ENCODE measurements at places on chromosomes 5 and 9.

- peak; percentile 35 for DNase-seq
Measured at GRCh38 chr5:178143246-178143645, 10.4 kb downstream of the NHP2 start.

DNA sequence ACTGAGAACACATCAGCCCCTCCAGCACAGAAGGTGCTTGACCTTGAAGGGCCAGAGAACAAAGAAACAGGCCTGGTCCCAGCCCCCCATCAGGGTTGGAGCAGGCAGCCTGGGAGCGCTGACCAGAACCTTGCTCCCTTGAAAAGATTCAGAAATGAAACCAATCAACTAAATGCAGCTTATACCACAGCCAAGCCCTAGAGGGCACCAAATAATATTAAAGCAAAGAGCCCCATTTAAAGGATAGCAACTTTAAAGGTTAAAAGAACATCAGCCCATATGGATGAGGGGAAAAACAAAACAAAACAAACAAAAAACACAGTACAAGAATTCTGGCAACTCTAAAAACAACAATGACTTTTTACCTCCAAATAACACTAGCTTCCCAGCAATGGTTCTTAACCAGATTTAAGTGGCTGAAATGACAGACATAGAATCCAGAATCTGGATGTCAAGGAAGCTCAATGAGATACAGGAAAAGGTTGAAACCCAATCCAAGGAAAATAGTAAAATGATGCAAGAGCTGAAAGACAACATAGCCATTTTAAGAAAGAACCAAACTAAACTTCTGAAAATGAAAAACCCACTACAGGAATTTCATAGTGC is 471.9 kb downstream of the MTRR start:
- DNase-seq: no peak

DNA sequence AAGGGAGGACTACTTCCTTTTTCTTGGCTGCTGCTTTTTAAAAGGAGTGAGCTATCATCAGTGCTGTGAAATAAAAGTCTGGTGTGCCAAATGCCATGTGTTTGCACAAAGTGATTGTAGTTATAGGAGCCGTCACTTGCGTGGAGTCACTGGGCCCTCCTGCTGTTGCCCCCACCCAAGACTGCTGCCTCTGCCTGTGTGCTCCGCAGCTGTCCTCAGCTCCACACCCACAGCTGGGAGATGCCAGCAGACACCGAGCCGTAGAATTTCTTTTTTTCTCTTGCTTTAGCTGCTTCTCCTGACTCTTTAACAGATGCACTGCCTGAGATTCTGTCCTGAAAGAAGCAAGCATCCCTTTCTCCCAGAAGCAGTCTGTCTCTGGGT is 9.8 kb upstream of the GLE1 start:
- no peak for DNase-seq

DNA sequence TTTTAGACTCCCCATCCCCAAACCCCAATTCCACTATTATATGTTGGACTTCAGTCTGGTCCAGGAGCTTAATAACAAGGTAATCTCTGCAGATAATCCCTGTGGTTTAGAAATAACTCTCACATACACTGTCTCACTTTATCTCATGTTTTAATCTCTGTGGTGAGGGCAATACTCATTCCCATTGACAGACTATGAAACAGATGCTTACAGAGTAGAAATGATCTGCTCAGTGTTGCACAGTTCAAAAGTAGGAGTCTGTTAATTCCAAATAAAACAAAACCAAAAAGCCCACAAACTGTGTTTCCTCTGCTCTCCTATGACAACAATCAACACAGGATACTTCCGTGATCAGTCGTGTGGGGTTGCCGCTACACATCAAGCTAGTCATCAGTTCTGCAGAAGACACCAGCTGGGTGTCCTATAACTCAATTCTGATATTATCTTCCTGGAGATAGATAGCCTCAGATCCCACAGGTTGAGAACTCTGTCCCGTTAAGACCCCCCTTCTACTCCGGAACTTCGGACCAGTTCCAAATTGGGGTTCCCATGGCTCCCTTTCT is 26.3 kb upstream of the FANCC start:
- no peak for DNase-seq

GRCh38 chr5:40601198-40601868 is 78.4 kb upstream of the PTGER4 start:
- DNase-seq: no peak

GRCh38 chr9:133711428-133712220 is 26.5 kb downstream of the SARDH start:
- no peak for DNase-seq

GRCh38 chr5:82019342-82020138 is 47.7 kb downstream of the ATG10 start:
- no peak for DNase-seq

DNA sequence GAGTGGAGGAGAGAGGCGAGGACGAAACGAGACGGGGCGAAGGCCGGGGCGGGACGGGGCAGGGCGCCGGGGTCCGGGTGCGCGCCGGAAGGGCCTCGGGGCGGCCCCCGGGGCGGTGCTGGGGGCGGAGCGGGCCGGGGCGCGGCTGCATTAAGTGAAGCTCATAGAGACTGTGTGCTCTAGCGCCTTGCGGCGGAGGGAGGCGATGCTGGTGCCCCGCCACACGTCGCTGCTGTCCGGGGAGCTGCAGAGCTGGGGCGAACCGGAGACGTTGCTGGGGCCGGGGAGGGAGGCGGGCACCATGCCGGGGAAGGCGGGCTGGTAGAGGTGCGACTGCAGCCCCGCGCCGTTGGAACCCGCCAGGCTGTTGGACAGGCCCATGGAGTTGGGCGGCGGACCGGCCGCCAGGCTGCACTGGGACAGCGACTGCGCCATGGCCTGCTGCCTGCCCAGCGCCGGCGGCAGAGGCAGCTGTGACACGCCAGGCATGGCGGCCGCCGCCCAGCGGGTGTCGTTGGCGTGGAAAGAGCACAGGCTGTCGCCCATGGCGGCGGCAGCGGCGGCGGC is 8.3 kb downstream of the OTP start:
- DNase-seq: peak; percentile 83

GRCh38 chr5:126413856-126414255 is 9.4 kb upstream of the GRAMD2B start:
- no peak for DNase-seq

DNA sequence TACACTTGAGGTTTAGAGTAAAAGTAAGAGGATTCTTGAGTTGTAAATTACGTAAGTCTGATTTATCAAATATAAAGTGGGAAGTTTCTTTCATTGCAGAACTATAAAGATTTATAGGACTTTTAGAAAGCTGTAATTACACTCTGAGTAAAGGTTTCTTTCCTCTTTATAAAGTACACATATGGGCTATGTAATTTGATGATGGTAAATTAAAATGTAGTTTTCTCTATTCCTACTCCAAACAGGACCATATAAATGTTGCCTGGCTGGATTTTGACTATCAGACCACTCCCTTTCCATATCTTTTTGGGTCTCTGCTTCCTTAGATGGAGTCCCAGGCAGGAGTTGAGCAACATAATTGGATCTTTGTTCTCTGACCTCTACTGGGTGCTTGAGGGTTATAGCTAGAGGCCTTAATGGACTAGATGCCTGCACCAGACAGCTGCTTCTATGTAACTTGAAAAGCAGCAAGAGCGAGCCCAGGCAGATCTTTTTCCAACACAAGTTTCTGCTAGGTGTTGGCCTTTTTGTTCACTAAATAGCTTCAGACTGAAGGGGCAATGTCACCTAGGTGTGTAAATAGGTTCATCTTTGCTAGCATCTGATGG is 11.4 kb upstream of the TEX48 start:
- peak; percentile 67 for DNase-seq

DNA sequence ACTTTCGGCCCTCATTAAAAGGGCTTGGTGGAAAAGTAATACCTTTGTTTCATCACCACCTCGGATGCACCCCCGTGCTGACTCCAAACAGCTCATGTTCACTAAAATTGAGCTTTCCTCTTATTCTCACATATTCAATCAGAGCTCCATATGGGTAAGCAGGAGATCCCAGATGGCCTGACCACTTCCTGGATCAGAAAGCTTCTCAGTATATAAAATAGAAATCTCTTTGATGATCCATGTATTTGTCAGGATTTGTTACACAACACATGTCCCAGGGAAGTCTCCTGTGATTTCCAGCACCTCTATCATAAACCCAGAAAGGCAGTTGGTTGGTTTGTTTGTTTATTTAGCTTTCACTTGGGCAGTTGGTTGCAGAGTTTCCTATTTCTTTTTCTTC is 402.0 kb downstream of the MLLT3 start:
- DNase-seq: no peak

- no peak for DNase-seq
Measured at GRCh38 chr5:137665678-137666460, 70.0 kb downstream of the KLHL3 start.

- no peak for DNase-seq
Measured at GRCh38 chr9:106704056-106704615, 158.8 kb upstream of the ZNF462 start.

GRCh38 chr5:130109152-130109551 is 204.9 kb downstream of the CHSY3 start:
- no peak for DNase-seq

DNA sequence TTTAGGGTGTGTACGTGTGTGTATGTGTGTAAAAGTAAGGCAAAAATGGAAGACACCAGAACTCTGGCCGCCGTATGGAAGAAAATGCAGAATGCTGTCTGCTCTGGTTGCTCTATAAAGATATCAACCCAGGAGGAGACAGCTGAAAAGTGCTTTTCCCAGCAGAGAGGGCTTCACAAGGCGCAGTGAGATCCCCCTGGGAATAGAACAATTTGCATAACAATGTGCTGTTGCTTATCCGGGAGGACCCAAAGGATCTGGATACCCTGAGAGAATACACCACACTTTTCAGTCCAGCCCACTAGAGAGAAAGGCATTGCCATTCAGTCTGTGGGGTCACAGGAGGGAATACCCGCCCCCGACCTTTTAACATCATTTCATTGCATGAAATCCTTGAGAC is 230.6 kb downstream of the EBF1 start:
- DNase-seq: no peak

DNA sequence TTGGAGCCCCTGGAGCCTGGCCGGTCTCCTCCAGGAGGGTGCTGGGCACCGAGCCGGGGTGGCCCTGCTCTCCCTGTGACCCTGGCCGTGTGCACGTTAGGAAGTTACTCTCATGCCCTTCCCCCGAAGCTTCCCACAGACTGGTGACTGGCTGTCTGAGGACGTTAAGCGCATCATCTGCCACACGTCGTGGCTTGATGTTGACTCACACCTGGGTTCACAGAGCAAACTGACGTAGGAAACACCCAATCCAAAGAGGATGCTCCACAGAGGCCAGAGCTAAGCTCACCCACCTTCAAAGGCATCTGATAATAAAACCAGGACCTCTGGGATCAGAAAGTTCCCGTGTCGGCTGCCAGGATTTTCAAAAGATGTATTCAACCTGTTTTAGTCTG is 152.9 kb upstream of the PHYKPL start:
- peak; percentile 77 for DNase-seq

GRCh38 chr5:68337235-68337634 is 121.7 kb downstream of the PIK3R1 start:
- no peak for DNase-seq

DNA sequence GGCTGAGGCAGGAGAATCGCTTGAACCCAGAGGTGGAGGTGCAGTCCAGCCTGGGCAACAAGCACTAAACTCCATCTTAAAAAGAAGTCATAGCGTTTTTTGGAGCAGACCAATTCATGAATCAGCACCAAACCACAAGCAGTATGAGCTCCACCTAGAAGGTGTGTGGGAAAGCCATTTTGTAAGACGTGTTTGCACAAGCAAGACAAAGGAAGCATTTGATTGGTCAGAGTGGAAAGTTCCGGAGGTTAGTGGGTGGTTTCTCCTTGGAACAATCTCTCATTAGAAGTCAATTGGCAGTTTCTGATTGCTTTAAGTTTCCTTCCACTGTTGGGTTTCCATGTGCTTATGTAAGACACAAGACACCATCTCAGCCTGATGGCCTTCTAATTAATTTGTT is 5.0 kb downstream of the SRD5A1 start:
- DNase-seq: no peak

DNA sequence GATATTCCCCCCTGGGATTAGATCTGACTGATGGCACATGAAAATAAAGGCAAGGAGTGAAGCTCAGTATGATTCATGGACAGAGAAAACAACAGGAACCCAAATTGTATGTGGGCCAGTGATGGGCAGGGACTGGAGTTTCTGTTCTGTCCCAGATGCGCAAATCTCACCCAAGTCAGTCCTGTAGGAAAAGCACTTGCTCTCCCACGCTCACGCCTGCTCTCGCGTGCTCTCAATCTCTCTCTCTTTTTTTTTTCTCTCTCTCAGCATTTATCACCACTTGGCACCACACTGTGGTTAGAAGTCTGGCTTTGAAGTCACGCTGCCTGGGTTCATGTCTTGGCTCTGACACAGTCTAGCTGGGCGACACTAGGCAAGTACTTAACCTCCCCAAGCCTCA is 106.5 kb upstream of the LRRTM2 start:
- peak; percentile 35 for DNase-seq

DNA sequence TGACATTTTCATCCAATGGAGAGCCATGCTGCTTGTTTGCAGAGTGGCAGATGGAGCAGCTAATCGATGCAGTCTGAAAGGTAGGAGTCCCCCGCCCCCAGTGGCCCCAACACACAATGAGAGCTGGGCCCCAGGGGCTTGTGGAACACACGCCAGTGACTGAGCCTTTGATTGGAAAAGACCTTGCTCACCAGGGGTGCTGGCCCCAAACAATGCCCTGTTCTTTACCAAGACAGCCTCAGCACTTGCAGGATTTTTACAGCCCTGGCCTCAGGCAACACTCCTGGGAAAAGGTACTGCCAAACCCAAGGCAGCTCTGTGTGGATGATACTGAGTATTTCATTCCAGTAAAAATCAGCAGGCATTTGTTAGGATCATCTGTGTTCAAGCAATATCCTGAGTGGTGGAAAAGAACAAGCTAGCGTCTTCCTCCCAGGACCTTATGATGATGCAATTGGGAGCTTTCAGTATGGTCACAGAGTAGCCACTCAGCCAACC is 276.8 kb upstream of the CLINT1 start:
- DNase-seq: peak; percentile 85

DNA sequence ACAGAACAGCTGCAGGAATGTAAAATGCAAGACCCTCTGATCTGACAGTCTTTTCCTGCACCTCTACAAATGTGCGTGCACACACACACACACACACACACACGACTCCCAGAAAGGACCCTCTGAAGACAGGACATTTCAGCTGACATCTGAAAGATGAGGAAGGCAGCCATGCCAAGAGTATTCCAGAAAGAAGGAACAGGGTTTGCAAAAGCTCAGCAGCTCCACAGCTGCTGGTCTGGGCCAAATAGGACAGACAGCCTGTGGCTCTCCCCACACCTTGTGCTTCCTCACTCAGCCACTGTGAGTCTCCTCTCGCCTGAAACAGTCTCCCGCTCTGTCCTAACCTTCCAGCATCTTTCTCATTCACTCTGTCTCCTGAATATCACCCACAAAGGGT is 189.0 kb downstream of the PALM2AKAP2 start:
- DNase-seq: peak; percentile 72

DNA sequence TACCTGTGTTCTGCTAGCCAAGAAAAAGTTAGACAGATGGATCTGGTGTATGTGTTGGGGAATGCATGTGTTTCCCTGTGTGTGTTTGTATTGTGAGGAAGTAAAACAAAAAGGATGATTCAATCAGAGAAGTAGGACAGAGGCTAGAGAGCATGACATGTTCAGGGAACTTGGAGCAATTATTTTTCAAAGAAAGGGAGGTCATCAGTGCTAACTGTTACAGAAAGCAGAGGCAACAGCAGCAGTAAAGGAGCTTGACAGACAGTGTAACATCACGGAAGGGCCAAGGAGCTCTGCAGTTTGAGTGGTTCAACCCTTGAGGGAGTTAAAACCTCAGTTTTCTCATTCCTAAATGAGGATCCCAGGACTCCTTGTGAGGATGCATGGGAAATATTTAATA is 13.2 kb downstream of the SPINK1 start:
- no peak for DNase-seq
